Activated B cell treated with CpG ODN at 0.5 μM for 24 hours (primary cell): ENCODE measurements at places on chromosomes 3 and 15. TPM values are rescaled to one million over a fixed set of nuclear protein-coding genes. Genes with fewer than 3 reads are reported as not detected.

DNA sequence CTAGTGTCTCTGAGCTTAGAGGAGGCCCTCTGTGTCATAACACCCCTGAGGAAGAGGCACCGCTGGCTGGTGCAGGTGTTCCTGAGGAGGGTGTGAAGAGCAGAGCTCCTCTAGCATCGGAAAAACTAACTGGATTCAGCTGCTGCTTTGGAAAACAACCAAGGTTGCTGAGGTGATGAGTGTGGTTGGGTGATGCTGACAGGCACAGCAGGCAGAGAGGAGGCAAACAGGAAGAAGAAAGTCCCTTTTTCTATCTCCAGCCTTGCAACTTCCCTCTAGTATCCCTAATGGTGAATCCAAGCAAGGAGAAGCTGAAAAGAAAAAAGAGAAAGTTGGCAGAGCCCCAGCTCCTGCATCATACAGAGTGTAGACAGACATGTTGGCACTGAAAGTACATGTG is 3.8 kb upstream of the OR4F15 start:
- no peaks in the 10 kb centered on the region for H3K36me3 ChIP-seq
- peaks cover 10% of the 10 kb centered on the region for H3K27me3 ChIP-seq
- H3K27ac ChIP-seq, result no peak overlapping the region
- no peak overlapping the region for H3K4me3 ChIP-seq

DNA sequence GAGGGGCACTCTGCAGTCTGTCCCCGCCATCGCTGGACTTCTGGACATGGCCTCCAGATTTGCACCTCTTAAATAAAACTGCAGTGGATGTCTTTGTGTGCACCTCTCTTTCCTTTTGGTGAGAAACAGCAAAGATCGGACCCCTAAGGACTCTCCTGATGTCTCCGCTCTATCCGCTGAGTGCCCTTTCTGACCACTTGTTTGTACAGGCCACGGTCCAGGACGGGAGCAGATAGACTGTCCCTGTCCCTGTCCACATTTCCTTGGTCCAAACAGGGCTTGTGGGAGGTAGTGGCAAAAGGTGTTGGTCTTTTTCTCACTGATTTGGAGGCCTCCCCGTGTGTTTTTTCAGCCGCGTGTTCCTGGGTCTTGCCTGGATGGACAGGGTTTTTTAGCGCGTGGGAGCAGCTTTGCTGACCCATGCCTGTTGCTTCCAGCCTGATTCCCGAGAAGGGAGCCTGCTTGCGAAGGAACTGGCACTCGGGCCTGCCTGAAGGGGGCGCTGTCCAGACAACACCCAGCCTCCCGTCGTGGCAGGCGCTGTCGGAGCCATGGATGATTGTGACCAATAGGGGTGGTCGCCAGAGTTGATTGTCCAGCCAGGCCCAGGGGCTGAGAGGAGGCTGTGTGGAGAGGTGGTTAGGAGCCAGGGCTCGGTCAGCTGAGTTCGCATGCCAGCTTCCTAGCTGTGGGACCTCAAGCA is 13.2 kb upstream of the STAB1 start:
- H3K27me3 ChIP-seq, result no peaks in the 10 kb centered on the region
- H3K4me1 ChIP-seq, result no peaks in the 10 kb centered on the region
- no peak overlapping the region for H3K4me3 ChIP-seq
- peaks cover 83% of the 10 kb centered on the region for H3K36me3 ChIP-seq
- DNase-seq, result no peak

GRCh38 chr3:67034371-67034770 is 36.3 kb downstream of the KBTBD8 start:
- H3K27ac ChIP-seq, result no peak overlapping the region
- no peak for DNase-seq
- H3K4me3 ChIP-seq, result no peak overlapping the region
- H3K27me3 ChIP-seq, result no peaks in the 10 kb centered on the region
- peaks cover 16% of the 10 kb centered on the region for H3K4me1 ChIP-seq

- H3K4me3 ChIP-seq, result no peak overlapping the region
- no peak overlapping the region for H3K27ac ChIP-seq
- H3K4me1 ChIP-seq, result no peaks in the 10 kb centered on the region
- peaks cover 9% of the 10 kb centered on the region for H3K27me3 ChIP-seq
These were observed 15.7 kb downstream of the SUSD5 start for GRCh38 chr3:33202711-33203457.

GRCh38 chr15:48680841-48681240 is 35.3 kb upstream of the FBN1 start:
- no peak overlapping the region for H3K27ac ChIP-seq
- DNase-seq, result no peak
- no peak overlapping the region for H3K4me3 ChIP-seq

- H3K27ac ChIP-seq, result no peak overlapping the region
- H3K36me3 ChIP-seq, result peaks cover 91% of the 10 kb centered on the region
- no peak overlapping the region for H3K4me3 ChIP-seq
- peaks cover 10% of the 10 kb centered on the region for H3K4me1 ChIP-seq
- no peak for DNase-seq
These were observed 48.1 kb downstream of the SLC6A6 start for GRCh38 chr3:14450506-14450905.

DNA sequence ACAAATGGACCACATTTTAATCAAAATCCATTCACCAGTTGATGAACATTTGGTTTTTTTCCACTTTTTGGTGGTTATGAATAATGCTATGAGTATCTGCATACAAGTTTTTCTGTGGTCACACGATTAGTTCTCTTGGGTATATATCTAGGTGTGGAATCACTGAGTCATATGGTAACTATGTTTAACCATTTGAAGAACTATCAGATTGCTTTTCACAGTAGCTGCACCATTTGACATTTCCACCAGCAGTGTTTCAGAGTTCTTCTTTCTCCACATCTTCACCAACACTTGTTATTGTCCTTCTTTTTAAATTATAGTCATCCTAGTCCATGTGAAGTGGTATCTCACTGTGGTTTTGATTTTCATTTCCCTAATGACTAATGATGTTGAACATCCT is 33.3 kb upstream of the ATG7 start:
- no peak for DNase-seq
- H3K4me3 ChIP-seq, result no peak overlapping the region
- no peak overlapping the region for H3K27ac ChIP-seq
- no peaks in the 10 kb centered on the region for H3K36me3 ChIP-seq

RLBP1 gene
- total RNA-seq, result not detected in 2 replicates

- H3K4me1 ChIP-seq, result peaks cover 5% of the 10 kb centered on the region
- H3K4me3 ChIP-seq, result no peak overlapping the region
- DNase-seq, result no peak
- H3K36me3 ChIP-seq, result no peaks in the 10 kb centered on the region
These were observed 359.3 kb downstream of the GAP43 start for GRCh38 chr3:115982629-115983028.

- no peaks in the 10 kb centered on the region for H3K27me3 ChIP-seq
- DNase-seq, result no peak
- no peak overlapping the region for H3K27ac ChIP-seq
- H3K36me3 ChIP-seq, result no peaks in the 10 kb centered on the region
- no peak overlapping the region for H3K4me3 ChIP-seq
These were observed 40.4 kb upstream of the LIMD1 start for GRCh38 chr3:45554006-45554666.

C3orf33 gene
- total RNA-seq, result 1.6 and 2.4 TPM in 2 replicates

DNA sequence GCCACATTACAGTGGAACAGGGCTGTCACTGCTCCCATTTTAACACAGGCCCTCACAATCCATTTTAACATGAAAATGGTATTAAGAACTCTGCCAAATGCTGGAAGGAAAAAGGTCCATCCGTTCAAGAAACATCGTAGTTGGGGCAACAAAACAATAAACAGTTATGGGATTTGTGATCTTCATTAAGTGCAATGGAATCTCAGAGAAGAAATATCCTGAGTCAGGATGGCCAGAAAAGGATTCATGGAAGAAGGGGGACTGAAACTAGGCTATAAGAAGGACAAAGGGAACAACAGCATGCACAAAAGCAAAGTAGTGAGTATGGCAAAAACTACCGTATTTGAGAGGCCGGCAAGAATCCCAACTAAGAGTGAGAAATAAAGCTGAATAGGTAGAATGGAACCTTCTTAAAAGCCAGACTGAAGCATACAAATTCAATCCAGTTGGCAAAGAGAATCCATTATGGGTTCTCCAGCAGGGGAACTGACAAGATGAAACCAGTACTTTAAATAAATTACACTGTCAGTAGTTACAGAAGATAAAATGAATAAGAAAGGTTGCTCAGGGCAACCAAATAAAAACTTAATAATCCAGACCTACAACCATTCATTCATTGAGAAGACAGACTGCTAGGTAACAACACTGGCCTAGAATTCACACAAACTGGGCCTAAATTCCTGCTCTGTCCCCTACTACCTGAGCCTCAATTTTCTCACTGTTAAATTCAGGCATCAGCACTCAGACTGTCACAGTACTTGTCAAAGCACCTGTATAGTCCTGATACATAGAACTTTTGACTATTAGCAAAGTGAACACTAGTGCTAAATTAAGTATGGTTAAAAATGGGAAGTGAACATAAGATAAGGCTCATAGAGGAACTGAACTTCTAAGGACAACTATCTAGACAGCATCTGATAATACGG is 6.3 kb downstream of the TBL1XR1 start:
- peak overlapping the region; percentile 59 for H3K27ac ChIP-seq
- peaks cover 74% of the 10 kb centered on the region for H3K4me1 ChIP-seq
- DNase-seq, result no peak
- peaks cover 30% of the 10 kb centered on the region for H3K36me3 ChIP-seq
- H3K27me3 ChIP-seq, result no peaks in the 10 kb centered on the region

DNA sequence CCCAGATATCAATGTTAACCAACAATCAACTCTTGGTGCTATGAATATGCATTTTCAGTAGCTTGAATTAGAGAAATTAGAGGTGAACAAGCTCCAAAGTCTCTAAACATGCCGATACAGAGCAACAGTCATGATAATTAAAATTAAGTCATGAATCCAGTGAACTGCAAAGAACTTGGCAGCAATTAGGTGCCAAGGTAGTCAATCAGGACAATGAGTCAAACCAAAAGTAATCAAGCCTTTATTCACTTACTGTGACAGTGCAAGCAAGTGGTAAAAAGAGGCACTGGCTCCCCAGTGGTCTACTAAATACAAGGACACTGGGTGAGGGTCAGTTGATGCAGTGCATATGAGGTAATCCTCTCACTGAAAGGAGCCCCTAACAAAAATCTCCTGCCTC is 1.8 kb downstream of the ZNF770 start:
- no peak for DNase-seq
- H3K4me1 ChIP-seq, result peaks cover 37% of the 10 kb centered on the region
- H3K4me3 ChIP-seq, result peak overlapping the region; percentile 98
- peak overlapping the region; percentile 98 for H3K27ac ChIP-seq

DNA sequence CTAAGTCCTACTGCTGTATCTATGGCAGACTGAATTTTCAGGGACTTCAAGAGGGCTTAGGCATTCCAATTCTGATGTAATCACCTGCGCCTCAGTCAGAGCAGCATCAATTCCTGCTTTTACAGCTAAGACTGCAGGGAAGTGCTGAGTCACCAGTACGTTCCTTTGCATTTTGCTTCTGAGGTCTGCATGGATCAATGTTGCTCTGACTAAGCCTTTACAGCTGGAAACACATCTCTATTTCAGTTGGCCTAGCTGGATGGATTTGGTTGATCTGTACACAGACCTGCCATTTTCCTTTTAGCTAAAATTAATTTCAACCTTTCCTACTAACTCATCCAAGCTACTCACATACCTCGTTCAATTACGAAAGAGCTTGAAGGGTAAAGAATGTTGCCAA is 51.3 kb downstream of the ETV5 start:
- H3K27me3 ChIP-seq, result no peaks in the 10 kb centered on the region
- no peak for DNase-seq
- no peak overlapping the region for H3K4me3 ChIP-seq
- no peaks in the 10 kb centered on the region for H3K4me1 ChIP-seq
- no peak overlapping the region for H3K27ac ChIP-seq

TLR9 gene
- total RNA-seq, result 10.4 and 11.4 TPM in 2 replicates

CHDH gene
- 3.4 and 6.0 TPM in 2 replicates for total RNA-seq

GRCh38 chr3:49721896-49722781 is 1.6 kb downstream of the GMPPB start:
- H3K27ac ChIP-seq, result no peak overlapping the region
- DNase-seq, result no peak
- H3K4me3 ChIP-seq, result peak overlapping the region; percentile 93
- H3K27me3 ChIP-seq, result no peaks in the 10 kb centered on the region

DNA sequence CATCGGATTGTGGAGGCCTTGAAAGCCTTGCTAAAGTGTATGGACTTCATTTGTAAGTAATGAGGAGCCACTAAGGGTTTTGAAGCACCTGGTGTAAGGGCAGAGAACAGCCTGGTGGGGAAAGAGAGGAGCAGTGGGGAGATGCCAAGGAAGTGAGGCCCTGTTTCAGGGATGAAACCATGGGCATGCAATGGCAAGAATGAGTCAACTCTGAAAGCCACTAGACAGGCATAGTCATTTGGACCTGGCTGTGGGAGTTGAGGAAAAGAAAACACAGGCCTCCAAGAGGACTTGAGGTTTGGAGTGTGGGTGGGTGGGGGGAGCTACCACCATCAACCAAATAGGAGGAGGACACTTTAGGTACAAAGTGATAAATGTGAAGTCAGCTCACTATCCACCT is 7.6 kb downstream of the XCR1 start:
- H3K4me3 ChIP-seq, result no peak overlapping the region
- no peaks in the 10 kb centered on the region for H3K4me1 ChIP-seq
- H3K36me3 ChIP-seq, result no peaks in the 10 kb centered on the region
- no peaks in the 10 kb centered on the region for H3K27me3 ChIP-seq
- no peak for DNase-seq

DNA sequence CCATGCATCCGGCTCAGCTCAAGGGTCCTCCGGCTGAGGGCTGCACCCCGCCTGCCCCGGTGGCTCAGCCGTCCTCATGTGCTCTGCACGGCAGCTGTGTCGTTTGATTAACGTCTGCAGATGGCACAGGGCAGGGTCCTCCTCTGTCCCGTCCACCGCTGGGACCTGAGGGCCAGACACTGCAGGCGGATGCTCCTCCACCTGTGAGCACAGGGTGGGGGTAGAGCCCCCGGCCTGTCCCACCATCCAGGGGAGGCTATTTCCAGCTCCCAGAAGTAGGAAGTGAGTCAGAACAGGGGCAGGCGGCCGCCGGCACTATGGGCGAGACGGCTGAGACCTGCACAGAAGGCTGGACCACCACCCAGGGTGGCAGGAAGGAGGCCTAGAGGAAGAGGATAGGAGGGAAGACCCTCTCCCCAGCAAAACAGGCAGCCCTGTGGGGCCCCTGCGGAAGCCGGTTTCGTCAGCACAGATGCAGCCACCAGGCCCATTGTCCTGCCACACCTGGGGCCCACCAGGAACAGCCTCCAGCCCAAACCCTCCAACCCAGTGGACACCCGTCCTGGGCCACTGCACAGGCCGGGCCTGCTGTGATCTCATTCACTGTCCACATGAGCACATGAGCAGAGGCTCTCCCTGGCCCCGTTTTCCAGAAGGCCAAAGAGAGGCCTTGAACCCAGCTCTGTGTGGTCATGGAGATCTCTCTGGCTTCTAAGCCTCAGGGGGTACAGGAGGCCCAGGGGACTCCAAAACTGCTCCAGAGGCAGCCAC is 12.6 kb upstream of the PLXND1 start:
- DNase-seq, result peak; percentile 15
- H3K27ac ChIP-seq, result no peak overlapping the region
- peak overlapping the region; percentile 64 for H3K4me3 ChIP-seq
- H3K36me3 ChIP-seq, result no peaks in the 10 kb centered on the region
- H3K27me3 ChIP-seq, result peaks cover 7% of the 10 kb centered on the region

DNA sequence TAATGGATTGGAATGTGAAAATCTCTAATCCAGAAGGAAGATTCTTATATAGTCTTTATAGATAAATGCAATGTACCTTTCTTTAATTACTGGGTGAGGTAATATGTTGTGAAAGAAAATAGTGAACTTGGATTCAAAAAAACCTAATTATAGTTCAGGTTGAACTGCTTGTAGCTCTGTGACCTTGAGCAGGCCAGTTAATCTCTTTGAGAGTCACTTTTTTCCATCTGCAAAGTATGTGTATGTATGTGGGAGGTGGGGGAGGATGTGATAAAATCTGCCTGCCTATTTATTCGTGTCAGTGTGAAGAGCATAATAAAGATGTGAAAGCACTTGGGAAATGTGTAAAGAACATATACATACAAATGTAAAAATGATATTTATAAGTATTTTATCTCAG is 34.4 kb downstream of the GLCE start:
- no peak for DNase-seq
- H3K27me3 ChIP-seq, result no peaks in the 10 kb centered on the region
- H3K4me3 ChIP-seq, result no peak overlapping the region
- H3K4me1 ChIP-seq, result no peaks in the 10 kb centered on the region
